Left lobe of liver (tissue), 2 donors: ENCODE measurements at places on chromosomes 6 and 20.

GRCh38 chr6:30964075-30964474 is 19.4 kb upstream of the MUC21 start:
- no peak for DNase-seq

DNA sequence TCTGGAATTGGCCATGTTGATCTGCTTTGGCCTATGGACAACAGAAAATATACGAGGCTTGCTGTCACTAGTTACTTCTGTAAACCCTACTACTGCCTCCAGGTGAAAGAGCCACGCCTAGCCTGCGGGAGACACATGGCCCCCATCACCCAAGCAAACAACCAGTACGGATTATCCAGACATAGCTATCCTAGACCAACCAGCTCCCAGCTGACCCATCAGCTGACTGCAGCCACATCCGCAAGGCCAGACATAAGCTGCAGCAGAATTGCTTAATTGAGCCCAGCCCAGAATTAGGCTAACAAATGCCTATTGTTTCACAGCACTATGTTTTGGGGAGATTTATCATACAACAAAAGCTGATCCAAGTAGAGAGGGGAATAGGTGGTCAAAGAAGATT is 13.5 kb downstream of the REV3L start:
- DNase-seq, result no peak

DNA sequence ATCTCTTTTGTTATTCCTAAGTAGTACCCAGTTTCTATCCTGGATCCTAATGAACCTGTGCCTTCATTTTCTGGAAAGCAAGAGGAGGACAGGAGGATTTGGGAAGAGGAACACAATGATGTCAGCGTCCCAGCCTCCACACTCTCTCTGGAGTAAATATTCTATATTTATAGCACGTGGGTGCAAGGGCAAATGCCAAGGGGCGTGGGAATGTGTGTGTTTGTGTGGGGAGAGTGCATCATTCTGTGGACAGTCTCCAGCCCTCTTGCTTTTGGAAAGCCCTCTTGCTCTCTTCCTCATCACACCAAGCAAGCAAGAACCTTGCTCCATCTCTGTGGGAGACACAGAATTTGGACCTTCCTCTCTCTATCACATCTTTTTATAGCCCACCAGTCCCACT is 103.2 kb upstream of the EMILIN3 start:
- DNase-seq, result no peak

GRCh38 chr20:34907616-34908469 is 31.4 kb downstream of the ACSS2 start:
- DNase-seq, result no peak

- DNase-seq, result no peak
Measured at GRCh38 chr20:50932691-50933280, 1.5 kb upstream of the ADNP start.

- DNase-seq, result no peak
Measured at GRCh38 chr20:56860413-56860812, 231.3 kb downstream of the TFAP2C start.

DNA sequence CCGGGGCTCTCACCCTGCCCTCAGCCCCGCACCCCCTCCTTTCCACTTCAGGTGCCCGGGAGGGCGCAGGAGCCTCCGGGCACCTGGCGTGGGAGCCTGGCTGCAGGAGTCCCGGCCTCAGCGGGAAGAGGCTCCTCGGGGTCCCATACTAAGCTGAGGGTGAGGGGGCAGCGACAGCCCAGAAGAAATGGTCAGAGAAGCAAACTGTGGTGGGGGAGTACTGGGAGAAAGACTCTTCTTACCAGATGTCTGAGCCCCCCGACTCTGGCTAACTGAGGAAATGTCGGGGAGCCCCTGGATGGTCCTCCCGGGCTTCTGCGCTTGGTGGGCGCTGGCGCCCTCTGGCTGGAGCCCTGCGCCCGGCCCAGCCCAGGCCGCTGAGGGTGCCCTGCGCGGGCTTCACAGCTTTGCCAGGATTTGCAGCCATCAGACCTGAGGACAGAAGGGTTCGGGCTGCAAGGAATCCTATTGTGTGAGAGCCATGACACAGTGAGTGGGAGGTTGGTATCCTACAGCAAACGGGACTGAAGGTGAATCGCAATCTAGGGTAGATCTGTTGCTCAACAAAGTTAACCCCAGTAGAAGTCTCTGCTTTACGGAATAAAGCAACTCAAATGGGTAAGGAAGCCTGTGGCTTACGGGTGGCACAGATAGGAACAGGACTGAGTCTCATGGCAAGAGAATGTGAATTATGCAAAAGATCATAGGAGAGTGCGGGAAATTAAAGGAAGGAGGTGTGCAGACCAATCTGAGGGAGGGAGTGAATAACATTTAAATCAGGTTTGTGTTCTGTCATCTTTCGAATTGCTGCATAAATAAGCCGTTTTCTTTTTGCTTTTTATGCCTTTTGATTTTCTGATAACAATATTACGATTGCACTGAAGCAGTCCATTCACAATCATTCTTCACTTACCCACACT is 639 bp upstream of the RCAN2 start:
- peak; percentile 47 for DNase-seq

GRCh38 chr6:68226460-68226859 is 408.6 kb upstream of the ADGRB3 start:
- no peak for DNase-seq

DNA sequence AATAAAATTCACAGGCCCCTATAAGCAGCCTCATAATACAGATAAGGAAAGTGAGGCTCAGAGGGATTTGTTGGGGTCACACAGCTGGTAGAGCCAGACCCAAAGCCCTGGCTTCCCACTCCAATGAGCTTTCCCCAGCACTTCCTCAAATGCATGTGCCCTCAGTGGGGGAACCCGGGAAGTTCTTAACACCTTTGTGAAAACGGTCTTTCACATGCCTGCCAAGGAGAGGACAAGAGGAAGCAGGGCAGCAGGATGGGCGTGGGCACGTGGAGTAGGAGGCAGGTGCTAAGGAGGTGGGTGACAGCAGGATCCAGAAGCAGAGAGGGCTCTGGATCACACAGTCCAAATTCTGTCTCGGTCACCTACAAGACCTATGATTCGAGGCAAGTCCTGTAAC is 598 bp downstream of the PI16 start:
- no peak for DNase-seq

DNA sequence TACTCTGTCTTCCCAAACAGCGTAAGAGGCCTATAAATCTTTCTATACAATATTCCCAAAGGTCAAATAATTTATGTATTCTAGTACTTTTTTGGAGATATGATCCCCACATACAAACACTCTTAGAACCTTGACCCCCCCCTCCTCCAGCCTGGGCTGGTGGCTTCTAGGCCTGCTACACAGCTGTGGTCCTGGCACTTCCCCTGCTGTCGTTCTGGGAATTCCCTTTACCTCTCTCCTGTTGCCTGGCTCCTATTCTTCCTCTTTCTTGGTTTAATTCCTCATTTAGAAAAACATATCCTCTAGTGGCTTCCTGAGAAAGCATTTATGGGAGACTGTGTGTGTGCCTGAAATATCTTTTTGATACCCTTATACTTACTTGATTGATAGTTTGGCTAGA is 4.1 kb upstream of the TXLNB start:
- no peak for DNase-seq

GRCh38 chr6:45710304-45710821 is 305.3 kb downstream of the CLIC5 start:
- DNase-seq, result no peak

- no peak for DNase-seq
Measured at GRCh38 chr6:53011979-53012378, 16.9 kb upstream of the GSTA4 start.

DNA sequence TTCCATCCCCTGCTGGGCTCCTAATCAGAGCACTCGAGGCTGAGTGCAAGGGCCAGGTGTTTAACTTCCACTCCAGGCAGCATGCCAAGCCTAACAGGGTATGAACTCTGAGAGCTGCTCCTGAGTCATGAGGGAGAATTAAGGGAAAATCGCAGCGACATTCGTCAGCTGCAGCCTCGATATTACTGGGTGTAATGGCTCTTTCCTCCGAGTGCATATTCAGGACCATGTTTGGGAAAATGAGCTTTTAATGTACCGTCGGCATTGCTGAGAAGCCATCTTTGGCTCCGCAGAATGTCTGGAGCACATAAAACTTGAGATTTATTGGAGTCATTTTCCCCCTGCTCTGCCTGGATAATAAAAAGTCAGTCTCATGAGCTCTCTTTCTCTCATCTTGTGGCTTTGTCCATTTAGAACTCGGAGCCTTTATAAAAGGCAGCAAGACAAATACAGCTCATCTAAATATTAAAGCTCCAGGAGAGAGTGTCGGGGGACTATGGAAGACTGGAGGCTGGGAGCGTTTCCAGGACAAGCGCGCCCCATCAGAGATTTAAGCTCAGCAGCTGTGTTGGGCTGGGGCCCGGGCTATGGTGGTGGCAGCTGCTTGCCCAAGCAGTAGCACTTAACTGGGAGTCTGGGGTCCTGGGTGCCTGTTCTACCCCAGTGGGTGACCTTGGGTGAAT is 103.7 kb downstream of the TOX2 start:
- DNase-seq, result peak; percentile 38

GRCh38 chr20:10978019-10978702 is 304.4 kb upstream of the JAG1 start:
- no peak for DNase-seq

DNA sequence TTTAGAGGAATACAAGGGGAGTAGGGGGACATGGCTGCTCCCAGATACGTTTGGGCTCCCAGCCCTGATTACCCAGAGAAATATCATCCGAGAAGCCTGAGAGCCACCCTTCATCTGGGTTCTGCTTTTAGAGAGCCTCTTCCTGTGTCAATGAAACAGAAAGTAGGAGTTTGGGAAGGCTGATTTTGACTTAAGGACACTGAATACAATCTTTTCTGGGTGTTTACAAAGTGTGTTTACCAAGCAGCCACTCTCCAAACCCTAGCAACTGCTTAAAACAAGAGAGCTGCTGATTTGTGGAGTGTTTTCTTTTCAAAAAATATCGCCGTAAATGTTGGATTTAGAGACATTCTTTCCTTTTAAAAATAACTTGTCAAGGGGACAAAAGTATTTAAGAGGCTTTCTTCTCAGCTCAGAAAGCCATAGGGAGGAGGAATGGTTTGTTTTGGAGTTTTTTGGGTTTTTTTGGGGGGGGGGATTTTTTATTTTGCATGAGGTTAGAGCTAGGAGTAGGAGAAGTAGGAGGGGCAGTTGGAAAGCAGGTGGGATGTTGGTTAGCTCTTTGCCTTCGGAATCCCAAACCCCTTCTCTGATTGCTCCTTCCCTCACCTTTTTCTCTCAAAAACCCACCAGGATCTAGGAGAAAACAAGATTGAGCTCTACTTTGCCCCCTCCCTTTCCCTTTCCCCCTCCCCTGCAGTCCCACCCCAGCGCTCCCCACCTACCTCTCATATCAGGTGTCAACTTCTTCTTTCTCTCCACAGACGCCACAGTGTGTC is 12.4 kb downstream of the MAFB start:
- DNase-seq, result no peak

GRCh38 chr6:115276881-115277565 is 783.7 kb downstream of the FRK start:
- no peak for DNase-seq

- peak; percentile 10 for DNase-seq
Measured at GRCh38 chr20:944148-944547, 28.0 kb upstream of the ANGPT4 start.

GRCh38 chr20:57831993-57832585 is 122.3 kb upstream of the PMEPA1 start:
- DNase-seq, result no peak

DNA sequence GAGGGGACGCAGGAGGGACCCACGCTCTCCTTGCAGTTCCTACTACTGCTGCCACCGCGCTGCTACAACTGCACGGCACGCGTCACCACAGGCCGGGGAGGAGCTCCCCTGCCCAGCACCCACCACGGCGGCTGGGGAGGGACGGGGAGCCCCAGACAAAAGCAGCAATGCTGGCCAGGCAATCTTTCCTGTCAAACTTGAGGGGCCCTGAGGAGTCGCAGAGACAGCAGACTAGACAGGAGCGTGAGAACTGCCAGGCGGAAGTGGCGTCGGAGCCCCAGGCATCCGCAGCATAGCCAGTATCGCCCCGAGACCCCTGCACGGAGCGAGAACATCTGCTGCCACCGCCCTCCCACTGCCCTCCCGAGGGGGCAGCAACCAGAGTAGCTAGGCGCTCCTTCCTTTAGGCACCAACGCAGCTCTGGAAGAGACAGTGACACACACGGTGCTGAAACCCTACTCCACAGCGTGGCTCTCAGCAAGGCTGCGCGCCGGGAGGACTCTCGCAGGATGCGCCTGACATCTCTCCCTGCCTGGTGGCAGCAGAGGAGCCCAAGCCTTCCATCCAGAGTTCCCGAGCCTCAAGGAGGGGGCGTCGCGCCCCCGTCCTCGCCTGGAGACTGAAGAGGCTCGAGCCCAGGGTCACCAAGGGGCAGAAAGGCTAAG is 2.2 kb downstream of the TAF4 start:
- no peak for DNase-seq

DNA sequence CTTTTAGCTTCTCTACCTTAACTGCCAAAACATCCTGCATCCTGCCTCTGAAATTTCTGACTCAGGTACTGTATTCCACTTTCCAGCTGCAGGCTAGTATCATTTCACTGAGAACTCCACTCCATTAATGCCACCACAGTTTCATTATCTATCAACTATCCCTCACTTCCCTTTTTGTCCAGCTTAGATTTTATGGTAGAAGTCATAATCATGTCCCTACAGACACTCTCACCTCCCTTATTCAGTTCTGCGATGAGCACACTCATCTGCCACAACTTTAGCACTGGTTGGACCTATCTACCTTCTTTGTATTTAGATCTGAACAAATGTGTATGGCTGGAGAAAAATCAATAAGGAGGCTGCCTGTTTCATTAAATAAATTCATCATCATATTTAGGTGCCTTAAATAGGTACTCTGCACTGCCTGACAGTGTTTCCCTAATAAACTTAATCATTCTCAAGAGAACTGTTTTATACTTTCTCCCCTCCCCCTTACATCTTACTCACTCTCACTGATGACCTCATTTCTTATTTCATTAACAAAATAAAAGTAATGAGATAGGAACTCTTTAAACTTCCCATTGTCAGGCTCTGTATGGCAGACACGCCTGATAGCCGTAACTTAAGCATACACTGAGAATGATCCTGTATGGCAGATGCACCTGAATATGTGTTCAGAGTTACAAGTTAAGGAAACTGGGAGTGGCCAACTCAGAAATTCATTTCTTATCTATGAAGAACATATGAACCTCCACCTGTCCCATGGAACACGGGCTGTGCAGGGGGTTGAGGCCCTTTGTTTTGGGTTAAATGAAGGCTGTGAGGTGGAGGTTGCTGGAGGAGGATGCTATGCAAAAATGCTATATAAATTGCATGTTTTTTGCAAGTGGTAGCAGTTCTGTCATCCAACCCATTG is 95.3 kb upstream of the MAN1A1 start:
- DNase-seq, result no peak

DNA sequence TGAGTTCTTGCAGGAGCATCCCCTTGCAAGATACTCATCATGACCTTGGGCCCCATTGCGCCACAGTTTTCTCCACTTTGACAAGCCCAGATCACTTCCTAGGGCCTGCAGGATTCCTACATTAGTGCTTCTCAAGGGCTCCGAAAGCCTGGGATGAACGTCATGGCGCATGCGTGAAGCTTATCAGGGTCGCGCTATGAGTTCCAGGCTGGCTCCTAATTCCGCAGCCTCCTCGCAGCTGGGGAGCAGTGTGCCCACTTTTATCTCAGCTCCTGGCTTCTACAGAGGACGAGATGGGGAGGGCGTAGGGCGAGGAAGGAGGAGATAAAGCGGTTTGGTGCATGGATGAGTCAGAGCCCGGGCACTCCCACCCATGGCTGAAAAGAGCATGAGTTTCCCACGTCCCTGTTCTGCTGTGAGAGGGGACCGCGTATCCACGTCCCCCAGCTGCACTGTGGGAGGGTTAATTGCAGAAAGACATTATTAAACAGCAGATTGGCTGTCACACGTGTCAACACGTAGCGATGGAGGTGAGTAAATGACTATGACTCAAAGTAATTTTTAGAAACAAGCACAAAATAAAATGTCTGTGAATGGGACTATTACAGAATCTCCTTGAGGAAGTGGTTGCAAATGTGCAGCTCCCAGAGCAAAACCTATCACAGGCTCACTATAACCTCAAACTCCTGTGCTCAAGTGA is 72.9 kb upstream of the DSP start:
- DNase-seq, result no peak
